ENCODE measurements at places on chromosomes 16 and 17.

DNA sequence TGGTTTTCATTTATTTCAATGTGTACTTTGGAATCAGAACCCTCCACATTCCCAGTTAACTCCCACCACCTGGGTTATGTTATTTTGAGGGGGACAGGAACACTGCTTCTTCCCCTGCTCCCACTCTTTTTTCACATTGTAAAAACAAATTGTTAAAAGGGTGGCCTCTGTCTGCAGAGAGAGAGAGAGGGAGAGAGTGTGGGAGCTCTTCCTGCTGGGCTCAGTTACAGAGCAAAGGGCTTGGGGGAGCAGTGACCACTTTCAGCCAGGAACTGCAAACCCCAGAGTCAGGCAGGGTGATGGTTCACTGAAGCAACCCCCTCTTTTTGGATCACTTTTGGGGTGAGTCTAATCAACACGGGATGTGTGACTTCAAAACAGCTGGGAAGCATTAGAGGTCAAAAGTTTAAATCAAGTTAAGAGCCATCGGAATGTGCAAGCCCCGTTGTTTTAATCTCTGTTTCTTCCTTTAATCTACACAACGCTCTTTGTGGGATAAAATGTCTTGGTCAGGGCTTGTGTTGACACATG is 577.0 kb upstream of the CDH11 start:
- DNase-seq, result peak; percentile 61

- DNase-seq, result peak; percentile 61
Observed at GRCh38 chr17:2055292-2056205, 646 bp downstream of the HIC1 start.

- peak; percentile 61 for DNase-seq
Observed at GRCh38 chr17:68491381-68492231, 20.6 kb upstream of the PRKAR1A start.

- DNase-seq, result peak; percentile 24
Observed at GRCh38 chr17:28937044-28937729, 14.1 kb downstream of the PHF12 start.

DNA sequence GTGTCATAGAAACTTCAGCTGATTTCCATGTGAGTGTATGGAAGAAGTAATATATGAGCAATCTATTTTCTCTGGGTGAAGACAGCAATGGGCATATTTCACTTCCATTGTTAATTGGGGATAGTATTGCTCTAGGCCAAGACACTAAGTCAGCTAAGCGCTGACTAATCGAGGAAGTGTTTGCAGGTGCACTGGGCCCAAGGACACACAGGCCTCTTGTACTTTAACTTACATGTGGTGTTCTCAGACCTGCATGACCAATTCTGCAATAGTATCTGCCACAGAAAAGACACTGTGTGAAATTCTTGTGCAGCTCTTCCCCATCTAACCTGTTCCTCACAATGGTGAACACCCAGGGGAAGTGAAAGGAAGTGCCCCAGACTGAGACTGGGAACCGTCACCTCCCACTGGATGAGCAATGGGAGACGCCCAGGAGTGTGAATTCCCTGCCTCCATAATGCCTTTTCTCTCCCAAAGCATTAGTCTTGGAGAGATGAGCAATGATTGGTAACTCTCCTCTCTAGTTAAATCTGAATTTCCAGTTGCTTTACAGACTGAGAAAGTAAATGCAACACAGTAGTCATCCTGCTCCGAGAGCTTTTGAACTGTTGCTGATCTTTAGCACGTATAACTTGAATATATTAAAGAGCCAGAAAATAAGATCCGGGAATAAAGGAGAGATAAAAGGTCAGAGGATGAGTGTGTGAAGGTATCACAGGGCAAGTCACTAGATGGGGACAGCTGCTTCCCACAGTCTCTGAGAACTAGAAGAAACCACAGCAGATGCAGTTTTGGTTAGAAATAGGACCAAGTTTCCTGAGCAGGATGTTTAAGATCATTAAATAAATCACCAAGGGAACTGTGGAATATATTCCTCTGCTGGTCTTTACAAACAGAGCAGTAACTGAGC is 82.6 kb downstream of the CDK5R1 start:
- DNase-seq, result no peak

- DNase-seq, result no peak
Observed at GRCh38 chr17:35297666-35298065, 54.8 kb downstream of the SLFN5 start.

- DNase-seq, result no peak
Observed at GRCh38 chr17:41140360-41141131, at the start of gene KRTAP4-6. TSS of gene KRTAP4-6 (minus strand) at chr17:41140544. CDS start at chr17:41140487, 57 bp downstream.

GRCh38 chr16:52247737-52248136 is 299.2 kb downstream of the TOX3 start:
- no peak for DNase-seq

DNA sequence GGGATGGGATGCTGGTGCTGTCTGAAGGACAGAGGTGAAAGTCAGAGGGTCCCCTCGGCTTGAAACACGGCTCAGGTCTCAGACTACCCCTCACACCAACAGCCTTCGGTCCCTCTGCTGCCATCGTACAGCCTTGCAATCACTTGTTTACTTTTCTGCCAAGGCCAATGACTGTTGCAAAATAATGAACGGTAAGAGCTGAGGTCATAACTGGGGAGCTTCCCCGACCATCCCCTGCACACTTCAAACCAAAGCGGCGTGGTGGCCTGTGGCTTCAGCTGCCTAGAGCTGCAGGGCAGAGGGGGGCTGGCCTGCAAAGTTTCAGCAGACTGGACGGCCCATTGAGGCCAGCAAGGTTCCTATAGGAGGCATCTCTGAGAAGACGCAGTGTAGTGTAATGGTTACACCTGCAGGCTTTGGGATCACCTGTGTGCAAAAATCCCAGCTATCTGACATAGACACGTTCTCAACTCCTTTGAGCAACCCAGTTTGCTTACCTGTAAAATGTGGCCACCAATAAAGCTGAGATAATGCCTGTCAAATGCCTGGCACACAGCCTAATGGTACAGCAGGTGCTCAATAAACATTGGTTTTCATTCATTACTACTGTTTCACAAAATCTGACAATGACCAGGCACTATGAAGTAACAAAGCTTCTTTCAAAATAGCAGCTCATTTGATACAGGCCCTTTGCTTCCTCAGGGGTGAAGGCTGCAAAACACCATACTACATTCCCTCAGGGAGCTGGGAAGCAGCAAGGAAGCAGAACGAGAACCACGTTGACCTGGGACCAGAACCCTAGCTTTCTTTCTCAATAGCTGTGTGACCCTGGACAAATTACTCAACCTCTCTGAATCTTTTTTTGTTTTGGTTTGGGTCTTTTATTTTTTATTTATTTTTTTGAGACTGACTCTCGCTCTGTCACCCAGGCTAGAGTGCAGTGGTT is 5.0 kb downstream of the PAM16 start:
- DNase-seq, result no peak

GRCh38 chr16:70454222-70455034 is at the start of gene FCSK:
TSS of gene FCSK (plus strand) at chr16:70454595. CDS start at chr16:70463191, 8,596 bp downstream.
- peak; percentile 82 for DNase-seq

- DNase-seq, result peak; percentile 75
Observed at GRCh38 chr16:68744744-68745280, 7.7 kb downstream of the CDH1 start.

DNA sequence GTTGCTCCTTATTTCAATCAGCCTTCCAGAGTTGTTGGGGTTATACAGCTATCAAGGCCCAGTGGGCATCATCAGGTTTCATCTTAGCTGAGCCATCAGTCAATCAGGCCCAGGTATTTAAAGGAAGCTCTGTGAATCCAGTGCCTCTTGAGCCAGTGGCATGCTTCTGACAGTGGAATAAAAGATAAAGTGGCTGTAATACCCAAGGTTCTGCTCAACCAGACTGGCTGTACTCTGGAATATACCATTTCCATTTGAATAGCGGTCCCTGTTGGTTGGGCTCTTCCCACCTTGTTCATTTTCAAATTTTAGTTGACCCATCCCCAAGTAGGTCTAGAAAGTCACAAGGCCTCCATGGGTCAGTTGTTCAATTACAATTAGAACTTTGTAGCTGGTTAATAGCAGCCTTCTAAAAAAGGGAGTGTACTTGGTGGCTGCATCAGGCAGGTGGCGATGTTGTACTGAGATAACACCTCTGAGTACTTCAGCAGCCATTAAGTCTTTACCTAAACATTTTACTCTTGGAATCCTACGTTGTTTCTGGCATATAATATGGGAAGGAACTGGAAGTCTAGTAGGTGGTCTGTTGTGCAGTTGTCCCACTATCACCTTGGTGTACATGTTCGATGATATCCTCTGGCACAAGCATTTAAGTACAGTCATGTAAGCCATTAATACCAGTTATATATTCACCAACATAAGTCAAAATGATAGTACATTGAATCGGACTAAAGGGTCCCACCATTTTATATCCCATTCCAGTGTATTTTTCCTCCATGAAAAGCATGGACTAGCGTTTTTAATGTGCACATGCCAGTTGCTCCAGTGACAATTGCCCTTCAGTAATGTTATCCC is 294.1 kb downstream of the BCAS3 start:
- DNase-seq, result peak; percentile 75

DNA sequence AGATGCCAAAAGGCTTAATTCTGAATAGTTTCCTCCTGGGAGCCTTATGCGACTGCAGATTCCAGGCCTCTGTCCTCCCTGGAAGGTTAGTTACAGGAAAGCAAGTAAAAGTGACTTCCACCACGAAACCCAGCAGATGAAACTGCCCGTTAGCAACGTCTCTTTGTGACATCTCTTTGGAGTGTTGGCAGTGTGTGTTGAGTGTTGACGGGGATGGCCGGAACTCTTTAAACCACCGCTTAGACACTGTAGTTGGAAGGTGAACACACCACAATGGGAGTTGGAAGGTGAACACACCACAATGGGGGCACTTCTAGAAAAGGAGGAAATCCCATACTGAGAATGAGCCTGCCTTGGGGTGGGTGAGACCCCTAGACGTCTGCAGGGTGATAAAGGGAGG is 858 bp downstream of the SKAP1 start:
- DNase-seq, result no peak

- no peak for DNase-seq
Observed at GRCh38 chr17:39757176-39757662, 19.5 kb downstream of the GRB7 start.

- DNase-seq, result peak; percentile 21
Observed at GRCh38 chr17:54180950-54181349, 358.2 kb downstream of the KIF2B start.

DNA sequence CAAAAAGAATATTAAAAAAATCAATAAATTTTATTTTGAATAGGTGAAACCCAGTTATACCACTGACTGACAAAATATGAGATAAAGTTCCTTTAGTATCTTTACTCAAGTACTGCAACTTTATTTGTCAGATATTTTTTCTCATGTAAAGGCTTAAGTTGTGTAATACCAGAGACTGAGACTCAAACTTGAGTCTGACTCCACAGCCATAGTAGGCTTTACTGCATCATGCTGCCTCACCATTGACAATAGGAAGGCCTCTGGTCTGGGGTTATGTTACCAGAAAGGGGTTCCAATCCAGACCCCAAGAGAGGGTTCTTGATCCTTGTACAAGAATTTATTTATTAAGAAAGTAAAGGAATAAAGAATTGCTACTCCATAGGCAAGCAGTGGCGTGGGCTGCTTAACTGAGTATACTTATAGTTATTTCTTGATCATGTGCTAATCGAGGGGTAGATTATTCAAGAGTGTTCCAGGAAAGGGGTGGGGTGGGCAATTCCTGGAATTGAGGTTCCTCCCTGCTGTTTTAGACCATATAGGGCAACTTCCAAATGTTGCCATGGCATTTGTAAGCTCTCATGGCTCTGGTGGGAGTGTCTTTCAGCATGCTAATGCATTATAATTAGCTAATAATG is 187.4 kb upstream of the WSB1 start:
- no peak for DNase-seq

DNA sequence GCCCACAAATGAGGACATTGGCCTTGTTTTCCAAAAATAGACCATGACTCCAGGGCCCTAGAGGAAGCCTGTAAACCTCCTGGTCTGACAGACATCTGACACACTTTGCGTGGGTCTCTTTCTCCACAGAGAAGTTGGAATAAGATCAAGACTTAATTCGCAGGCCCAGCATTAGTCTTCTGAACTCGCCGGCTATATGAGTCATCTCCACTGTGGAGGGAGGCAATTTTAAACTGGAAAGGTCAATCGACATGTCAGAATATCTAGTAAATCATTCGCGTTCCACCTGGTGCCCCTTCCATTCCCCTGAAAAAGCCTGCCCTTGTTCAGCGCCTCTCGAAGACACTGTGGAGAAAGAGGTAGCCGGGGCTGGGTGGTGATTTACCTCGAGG is 140.1 kb downstream of the CLEC16A start:
- peak; percentile 75 for DNase-seq

DNA sequence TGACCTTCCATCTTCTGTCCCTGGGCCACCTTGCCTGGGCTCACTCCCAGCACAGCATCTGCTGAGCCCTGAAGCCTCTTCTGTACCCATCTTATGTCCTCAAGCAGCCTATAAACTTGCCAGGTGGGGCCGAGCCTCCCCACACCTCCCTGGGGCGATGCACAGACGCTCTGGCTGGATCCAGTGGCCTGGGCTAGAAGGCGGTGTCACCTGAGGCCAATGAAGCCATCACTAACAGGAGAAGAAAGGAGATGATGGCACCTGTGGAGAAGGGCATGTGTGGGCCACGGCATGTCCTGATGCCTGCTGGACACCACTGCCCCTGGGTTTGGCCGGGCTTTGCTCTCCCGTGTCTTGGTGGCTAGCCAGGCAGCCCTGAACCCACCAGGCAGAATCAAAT is 45.5 kb downstream of the PEMT start:
- no peak for DNase-seq

GRCh38 chr17:56595831-56596690 is 2.6 kb downstream of the NOG start:
- peak; percentile 13 for DNase-seq

- DNase-seq, result peak; percentile 58
Observed at GRCh38 chr16:54362591-54363206, 76.1 kb upstream of the IRX3 start.

DNA sequence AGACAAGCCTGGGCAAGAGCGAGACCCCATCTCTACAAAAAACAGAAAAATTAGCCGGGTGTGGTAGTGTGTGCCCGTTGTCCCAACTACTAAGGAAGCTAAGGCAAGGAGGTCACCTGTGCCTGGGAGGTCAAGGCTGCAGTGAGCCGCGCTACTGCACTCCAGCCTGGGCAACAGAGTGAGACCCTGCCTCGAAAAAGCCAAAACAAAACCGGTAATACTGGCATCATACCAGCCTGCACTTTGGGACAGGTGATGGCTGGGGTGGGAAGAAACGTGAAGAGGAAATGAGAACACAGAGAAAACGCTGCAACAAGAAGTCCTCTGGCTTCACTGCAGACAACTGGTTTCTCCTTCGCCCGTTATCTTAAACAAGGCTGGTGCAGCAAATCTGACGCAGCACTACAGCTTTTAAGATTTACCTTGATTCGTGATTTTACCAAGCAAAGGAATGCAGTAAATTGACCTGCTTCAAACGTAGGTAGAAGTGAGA is 725 bp upstream of the CASC3 start:
- no peak for DNase-seq

DNA sequence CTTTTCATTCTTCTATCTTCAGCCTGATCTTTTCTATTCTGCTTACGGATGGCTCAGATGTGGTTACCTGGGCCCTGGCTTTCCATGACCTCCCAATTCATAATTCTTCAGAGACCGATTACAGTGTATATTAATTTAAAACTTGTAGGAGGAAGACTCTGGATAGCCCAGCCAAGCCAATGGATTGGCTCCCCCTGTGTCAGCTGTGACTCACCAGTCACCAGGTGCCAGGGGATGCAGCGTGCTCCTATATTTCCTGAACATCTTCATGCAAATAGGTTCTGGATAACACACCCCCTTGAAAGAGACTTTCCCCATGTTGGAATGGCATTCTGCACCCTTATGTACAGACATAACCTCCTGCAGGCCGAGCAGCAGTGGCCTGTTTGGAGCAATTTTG is 208.3 kb upstream of the WSCD1 start:
- DNase-seq, result no peak
